NCI-H1092 treated with DMSO at 0.1 percent for 48 hours (cell line): ENCODE measurements at places on chromosomes 6 and 20.

DNA sequence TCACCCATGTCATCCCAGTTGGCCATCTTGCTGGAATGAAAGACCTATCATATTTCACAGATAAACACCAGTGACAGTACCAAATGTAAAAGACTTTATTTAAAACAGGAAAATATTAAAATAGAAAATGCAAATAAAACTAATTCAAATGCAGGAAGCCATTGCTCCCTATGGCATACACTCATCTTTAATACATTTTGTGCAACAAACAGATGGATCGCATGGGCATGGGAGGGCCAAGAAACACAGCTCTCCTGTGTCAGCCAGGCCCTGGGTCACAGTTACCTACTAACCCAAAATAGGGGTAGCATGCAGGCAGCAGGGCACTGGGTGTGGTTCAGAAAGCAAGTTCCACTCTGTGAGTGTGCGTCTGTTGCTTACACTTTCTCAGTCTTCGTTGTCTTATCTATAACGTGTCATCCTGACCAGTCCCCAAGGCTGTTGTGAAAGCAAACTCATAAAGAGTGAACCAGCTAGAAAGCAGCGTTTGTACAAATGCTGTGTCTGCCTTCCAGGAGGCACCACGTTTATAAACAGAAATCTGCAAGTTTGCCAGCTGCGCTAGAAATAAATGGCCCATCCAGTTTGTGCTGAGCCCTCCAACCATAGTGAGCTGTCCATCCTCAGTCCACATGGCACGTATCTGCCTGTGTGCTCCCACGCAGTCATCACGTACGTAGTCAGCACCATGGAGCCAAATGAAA, 180.5 kb downstream of the SYNDIG1 start:
- DNase-seq, result no peak

GRCh38 chr6:121578216-121578615, 142.8 kb downstream of the GJA1 start:
- DNase-seq, result no peak

DNA sequence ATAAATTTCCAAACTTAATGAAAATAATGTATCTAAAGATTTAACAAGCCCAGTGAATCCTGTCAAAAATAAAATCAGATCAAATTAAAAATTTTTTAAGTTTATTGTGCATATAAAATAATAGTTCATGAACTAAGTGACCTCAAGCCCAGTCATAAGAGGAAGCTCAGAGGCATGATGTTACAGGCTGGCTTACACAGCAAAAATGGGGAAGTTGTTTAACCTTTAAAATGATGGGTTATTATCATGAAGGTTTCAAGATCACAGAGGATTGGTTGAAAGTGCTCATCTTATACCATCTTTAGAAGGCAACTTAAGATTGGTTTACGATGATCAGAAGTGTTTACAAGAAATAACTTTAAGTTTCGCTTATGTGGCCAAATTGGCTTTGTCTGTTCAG, 102.5 kb downstream of the PAK5 start:
- no peak for DNase-seq

DNA sequence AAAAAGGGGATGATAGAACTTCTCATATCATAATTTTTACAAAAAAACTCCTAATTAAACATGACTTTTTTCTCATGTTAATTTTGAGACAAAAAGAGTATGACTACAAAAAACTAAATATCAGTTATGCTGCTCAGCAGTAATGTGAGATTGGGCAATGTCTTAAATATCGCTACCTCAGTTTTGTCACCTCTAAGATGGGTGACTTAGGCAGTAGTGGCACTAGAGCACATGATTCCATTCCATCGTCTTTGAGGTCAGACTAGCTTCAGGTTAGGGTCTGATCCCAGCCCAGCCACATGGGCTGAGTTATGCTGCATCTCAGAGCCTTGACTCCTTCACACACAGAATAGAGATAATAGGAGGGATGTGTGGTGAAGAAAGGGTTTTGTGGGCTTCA, 11.0 kb downstream of the DCBLD1 start:
- no peak for DNase-seq

GRCh38 chr6:63269470-63269869, 50.3 kb downstream of the LGSN start:
- no peak for DNase-seq

DNA sequence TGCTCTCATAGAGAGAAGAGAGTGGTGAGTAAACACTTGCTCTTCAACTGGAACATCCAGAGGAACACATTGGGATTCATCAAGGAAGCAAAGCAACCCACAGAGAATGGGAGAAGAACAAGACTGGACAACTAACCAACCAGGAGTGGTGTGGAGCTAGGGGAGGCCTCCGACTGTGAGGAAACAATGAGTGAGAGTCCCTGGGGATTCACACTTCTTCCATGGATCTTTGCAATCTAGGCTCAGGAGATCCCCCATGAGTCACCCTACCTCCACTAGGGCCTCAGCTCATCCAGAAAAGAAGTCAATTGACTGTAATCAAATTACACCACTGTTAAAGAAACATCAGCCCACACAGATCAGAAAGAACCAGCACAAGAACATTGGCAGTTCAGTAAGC, 42.3 kb upstream of the CLVS2 start:
- DNase-seq, result no peak

GRCh38 chr6:27902335-27903314, 9.6 kb downstream of the OR2B2 start:
- DNase-seq, result peak; percentile 78

DNA sequence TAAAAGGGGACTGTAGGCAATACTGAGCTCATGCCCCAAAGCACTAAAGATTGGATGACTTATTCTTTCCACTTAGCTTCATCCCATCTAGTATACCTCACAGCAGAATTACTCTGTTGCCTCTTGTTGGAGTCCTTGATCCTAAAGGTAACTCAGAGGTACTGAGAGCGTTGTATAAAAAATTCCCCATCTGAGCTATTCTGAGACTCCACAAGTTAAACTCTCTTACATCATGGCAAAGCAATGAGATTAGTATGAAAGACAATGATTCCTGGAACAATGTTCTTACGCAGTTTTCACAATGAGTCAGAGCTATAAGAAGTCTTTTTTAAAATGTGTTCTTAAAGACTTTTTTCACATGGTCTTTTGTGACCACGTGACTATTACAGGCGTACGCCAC, 370.1 kb downstream of the ADGRB3 start:
- no peak for DNase-seq
